ENCODE measurements at places on chromosomes 6 and 20. TPM values are rescaled to one million over a fixed set of nuclear protein-coding genes. Genes with fewer than 3 reads are reported as not detected.

The LTV1 gene
- polyA plus RNA-seq = 48.5 TPM

The SYNE1 gene
- 131 TPM for polyA plus RNA-seq

The SUMO4 gene
- 0.40 TPM for polyA plus RNA-seq

The SASH1 gene
- 42.2 TPM for polyA plus RNA-seq

The CRNKL1 gene
- 19.1 TPM for polyA plus RNA-seq

The MKKS gene
- 21.2 TPM for polyA plus RNA-seq

The EXOC2 gene
- 24.0 TPM for polyA plus RNA-seq

The BMP7 gene
- 3.2 TPM for polyA plus RNA-seq

The CST3 gene
- 155 TPM for polyA plus RNA-seq

The TRIM27 gene
- polyA plus RNA-seq = 42.9 TPM

The TNXB gene
- 269 TPM for polyA plus RNA-seq

The RNF39 gene
- polyA plus RNA-seq = 0.58 TPM

The KHDRBS2 gene
- 0.88 TPM for polyA plus RNA-seq

The HCRTR2 gene
- polyA plus RNA-seq = not detected

The RIPOR3 gene
- 9.0 TPM for polyA plus RNA-seq

The HTR1B gene
- polyA plus RNA-seq = not detected

The SMPDL3A gene
- 26.7 TPM for polyA plus RNA-seq

GRCh38 chr20:4449957-4450715 lies 271.6 kb upstream of the PRND start:
- peak; percentile 36 for DNase-seq

- no peak for DNase-seq
These were observed 125.1 kb upstream of the BTBD3 start for GRCh38 chr20:11792568-11792953.

- DNase-seq = no peak
These were observed 240 bp downstream of the FOXQ1 start for GRCh38 chr6:1312203-1312472.

- no peak for DNase-seq
These were observed 46.0 kb downstream of the E2F3 start for GRCh38 chr6:20447581-20448132.

DNA sequence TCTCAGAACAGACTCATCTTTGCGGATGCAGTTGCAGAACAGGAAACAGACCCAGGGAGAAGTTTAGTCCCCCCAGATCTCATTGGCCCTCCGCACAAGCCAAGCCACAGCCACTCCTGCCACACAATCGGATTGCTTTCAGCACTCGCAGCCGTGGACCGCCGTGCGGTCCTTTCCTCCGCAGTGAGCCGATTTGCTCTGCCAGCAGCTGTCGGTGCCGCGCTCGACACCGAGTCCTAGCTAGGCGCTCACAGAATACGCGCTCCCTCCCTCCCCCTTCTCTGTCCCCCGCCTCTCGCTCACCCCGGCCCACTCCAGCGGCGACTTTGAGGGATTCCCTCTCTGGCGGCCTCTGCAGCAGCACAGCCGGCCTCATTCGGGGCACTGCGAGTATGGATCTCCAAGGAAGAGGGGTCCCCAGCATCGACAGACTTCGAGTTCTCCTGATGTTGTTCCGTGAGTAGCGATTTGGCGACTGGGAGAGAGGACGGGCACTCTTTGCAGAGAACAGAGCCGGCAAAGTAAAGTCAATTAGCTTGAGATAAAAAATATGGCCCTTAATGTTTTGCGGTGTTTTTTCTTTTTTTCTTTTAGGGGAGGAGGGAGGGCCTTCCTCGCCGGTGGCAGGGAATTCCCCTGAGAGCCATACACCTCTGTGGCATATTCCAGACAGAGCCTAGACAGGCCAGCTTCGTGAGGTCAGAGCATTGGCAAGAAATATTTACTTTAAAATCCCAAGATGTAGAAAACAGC lies at the start of gene LAMP5:
Gene LAMP5 (plus strand): TSS at position 130 of the 753 bp plus-strand sequence. CDS start 263 bp downstream, at position 393.
- peak; percentile 48 for DNase-seq

- DNase-seq = no peak
These were observed 594.0 kb upstream of the JAG1 start for GRCh38 chr20:11267762-11268335.

GRCh38 chr6:25172819-25173218 lies 106.4 kb upstream of the CARMIL1 start:
- DNase-seq = peak; percentile 93

GRCh38 chr20:38186788-38187221 lies 21.7 kb upstream of the TGM2 start:
- no peak for DNase-seq

DNA sequence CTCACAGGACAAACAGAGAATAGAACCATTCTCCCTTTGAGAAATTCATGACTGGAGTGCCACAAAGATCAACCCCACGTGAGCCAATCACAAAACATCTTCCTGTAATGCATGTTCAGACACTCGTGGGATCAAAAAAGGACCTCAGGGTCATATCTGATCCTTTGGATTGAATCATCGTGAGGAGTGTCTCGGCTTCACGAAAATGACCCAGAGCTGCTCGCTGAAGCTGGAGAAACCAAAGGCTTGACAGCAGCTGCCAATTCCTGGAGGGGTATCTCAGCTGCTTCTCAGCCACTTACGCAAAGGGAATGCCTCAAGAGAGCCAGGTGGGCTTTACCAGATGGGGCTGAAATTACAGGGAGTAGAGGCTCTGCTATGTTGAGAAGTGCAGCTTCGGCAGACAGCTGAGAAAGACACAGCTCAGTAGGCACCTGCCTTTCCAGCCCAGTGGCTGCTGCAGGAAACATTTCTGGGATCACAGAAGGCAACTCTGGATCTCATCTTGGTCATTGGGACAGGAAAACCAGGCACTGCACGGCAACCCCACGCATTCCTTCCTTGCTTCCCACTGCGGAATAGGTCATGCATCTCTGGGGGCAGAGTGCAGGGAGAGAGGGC lies 813.1 kb downstream of the KIF16B start:
- peak; percentile 73 for DNase-seq

- DNase-seq = peak; percentile 32
These were observed 80.4 kb downstream of the RWDD2A start for GRCh38 chr6:83273596-83273995.

DNA sequence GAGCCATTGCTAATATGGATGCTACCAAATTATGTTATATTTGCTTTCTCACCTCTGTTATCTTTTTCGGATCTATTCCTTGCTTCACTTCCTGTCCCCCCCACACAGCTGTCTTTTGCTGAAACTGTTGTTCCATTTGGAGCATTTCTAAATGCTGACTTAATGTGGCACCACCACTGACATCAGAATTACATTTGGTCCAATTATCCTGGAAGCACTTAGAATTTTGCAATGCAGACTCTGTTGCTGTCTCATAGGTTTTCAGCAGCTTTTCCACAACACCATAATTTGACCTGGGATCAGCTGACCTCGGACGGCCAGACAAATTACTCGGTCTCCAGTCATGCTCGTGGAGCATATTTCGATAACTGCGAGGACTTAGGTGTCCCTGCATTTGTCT lies 12.8 kb downstream of the KIAA0408 start:
- no peak for DNase-seq

DNA sequence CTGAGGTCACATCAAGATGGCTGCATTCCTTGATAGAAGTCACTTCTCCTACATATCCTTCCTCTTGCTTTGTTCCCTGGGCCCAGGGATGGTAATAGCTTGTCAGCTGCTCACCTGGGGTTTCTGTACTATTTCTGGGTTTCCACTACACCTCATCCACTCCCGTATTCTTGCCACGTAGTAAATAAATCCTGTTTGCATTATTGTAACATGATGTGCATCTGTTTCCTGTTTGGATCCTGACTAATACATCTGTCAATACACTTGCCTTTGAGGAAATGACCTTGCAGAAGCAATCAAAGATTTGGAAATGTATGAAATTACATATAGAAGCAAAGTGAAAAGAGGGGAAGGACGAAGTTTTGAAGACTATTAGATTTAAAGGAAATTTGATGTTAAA lies 619.0 kb downstream of the PHF3 start:
- DNase-seq = peak; percentile 7

- DNase-seq = no peak
These were observed 145.1 kb upstream of the CCN2 start for GRCh38 chr6:132096245-132096644.

DNA sequence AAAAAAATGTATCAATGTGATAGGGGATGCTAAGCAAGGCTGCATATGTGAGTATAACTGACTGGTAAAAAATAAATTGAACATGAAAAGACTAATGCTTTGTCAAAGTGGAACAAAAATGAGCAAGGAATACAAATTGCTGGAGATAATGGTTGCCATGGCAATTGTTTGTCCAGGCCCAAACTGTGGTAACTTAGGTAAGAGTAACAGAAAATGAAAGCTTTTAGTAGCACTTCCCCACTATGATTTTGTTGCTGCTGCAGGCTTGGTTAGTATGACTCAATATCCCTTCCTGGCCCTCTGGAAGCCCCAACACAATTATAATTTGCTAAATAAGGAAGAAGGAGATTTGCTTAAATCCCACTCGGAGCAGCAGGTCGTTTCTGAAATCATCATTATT lies 577.1 kb downstream of the DOK5 start:
- DNase-seq = no peak

DNA sequence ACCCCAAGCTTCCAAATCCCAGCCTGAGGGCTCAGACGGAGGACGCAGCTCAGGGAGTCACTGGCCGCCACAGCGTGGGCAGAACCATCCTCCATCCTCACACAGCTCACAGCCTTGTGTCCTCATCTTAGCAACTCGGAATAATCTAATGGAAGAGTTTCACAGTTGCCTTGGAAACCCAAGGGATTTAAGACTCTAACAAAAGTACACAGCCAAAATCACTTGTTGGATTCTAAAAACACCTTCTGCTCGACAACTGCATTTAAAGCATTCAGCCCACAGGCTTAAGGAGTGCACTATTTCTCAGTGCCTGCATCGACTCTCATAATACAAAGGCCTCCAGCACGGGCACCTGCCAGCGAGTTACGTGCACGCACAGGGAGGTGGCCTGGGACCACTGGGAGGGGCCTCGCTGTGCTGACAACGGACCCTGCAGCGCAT lies 45.4 kb downstream of the ZBTB46 start:
- DNase-seq = no peak

- no peak for DNase-seq
These were observed 255.5 kb downstream of the TAF4 start for GRCh38 chr20:61810066-61810737.

GRCh38 chr6:14053811-14054210 lies 63.8 kb upstream of the CD83 start:
- DNase-seq = no peak

GRCh38 chr6:139037490-139037889 lies 8.9 kb downstream of the ABRACL start:
- DNase-seq = peak; percentile 31

- no peak for DNase-seq
These were observed 224.0 kb upstream of the GMDS start for GRCh38 chr6:2469428-2469827.

- no peak for DNase-seq
These were observed 449.2 kb downstream of the GJA1 start for GRCh38 chr6:121884620-121885019.

DNA sequence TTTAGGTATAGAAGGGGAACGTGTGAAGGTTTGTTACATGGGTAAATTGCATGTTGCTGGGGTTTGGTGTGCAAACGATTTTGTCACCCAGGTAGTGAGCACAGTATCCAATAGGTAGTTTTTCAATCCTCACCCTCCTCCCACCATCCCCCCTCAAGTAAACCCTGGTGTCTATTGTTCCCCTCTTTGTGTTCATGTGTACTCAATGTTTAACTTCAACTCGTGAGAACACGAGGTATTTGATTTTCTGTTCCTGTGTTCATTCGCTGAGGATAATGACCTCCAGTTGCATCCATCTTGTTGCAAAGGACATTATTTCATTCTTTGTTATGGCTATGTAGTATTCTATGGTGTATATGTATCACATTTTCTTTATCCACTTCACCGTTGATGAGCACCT lies 11.6 kb upstream of the VNN1 start:
- no peak for DNase-seq

- no peak for DNase-seq
These were observed 3.0 kb upstream of the CDK5RAP1 start for GRCh38 chr20:33404281-33404680.

DNA sequence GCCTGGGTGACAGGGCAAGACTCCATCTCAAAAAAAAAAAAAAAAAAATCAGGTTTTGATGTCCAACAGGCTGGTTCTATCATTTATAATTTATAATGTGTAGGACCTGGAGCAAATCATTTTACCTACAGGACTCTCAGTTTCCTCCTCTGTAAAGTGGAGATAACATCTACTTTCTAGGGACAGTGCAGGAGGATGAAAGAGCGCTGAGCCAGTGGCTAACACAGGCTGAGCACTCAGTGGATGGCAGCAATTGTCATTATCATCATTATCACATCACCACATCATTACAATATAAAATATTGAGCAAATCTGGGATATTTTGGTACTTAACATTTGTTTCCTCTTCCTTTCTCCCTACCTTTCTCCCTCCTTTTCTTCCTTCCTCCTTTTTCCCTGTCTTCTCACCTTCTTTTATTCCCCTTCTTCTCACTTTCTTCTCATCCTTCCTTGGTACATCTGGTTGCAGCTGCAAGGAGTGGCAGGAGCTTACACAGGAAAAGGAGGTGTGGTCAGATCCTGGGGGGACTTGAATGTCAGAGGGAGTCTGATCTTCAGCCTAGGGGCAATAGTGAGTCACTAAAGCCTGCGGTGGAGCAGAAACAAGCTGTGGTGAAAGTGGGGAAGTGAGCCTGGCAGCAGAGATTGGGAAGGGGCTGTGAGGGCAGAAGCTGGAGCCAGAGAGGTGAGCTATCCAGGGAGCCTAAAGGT lies 24.6 kb upstream of the CTNNBL1 start:
- DNase-seq = no peak

DNA sequence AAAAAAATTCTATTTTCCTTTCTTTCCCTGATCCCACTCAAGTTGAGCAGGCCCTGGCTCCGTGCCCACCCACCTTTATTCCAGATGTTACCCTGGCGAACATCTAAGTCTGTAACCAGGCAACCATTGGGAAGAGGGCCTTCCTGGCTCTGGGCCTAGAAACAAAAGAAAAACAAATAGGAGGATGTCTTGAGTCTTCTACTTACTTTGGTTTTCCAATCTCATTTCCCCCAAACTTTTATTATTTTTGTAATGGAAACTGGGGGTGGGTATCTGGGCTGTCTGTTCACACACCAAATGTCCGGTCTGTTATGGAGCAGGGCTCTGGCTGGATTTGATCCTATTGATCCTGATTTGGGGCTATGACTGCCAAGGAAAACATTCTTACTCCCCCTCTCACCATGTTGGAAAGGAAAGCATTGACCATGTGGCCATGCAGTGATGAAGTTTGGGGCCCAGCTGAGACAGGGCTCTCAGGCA lies 744.1 kb downstream of the DHX35 start:
- DNase-seq = peak; percentile 79

- peak; percentile 42 for DNase-seq
These were observed 49.7 kb upstream of the TGM3 start for GRCh38 chr20:2246069-2246491.

- DNase-seq = no peak
These were observed 3.4 kb downstream of the HMGN4 start for GRCh38 chr6:26541579-26541978.

- no peak for DNase-seq
These were observed 37.4 kb downstream of the KIAA1755 start for GRCh38 chr20:38222923-38223742.

- DNase-seq = no peak
These were observed 11.6 kb downstream of the MAPK13 start for GRCh38 chr6:36141961-36142360.

- DNase-seq = no peak
These were observed 121.6 kb downstream of the ADAT2 start for GRCh38 chr6:143328876-143329275.

GRCh38 chr6:55897346-55897745 lies 22.0 kb upstream of the BMP5 start:
- DNase-seq = no peak

Measured in muscle of back (tissue), 13 donors.